ENCODE measurements at places on chromosomes 5 and 9.

- DNase-seq, result peak; percentile 80
Observed at GRCh38 chr5:177362610-177363507, 5.1 kb downstream of the RGS14 start.

DNA sequence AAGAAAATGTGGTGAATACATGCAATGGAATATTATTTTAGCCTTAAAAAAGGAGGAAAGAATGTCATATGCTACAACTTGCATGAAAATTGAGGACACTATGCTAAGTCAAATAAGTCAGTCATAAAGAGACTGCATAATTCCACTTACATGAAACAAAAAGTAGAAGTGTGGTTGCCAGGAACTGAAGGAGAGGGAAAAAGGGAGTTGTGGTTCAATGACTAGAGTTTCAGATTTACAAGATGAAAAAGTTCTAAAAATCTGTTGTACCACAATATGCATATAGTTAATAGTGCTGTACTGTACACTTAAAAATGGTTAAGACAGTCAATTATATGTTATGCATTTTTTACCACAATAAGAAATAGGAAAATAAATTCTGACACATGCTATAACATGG, 95.4 kb downstream of the SLC44A1 start:
- no peak for DNase-seq

DNA sequence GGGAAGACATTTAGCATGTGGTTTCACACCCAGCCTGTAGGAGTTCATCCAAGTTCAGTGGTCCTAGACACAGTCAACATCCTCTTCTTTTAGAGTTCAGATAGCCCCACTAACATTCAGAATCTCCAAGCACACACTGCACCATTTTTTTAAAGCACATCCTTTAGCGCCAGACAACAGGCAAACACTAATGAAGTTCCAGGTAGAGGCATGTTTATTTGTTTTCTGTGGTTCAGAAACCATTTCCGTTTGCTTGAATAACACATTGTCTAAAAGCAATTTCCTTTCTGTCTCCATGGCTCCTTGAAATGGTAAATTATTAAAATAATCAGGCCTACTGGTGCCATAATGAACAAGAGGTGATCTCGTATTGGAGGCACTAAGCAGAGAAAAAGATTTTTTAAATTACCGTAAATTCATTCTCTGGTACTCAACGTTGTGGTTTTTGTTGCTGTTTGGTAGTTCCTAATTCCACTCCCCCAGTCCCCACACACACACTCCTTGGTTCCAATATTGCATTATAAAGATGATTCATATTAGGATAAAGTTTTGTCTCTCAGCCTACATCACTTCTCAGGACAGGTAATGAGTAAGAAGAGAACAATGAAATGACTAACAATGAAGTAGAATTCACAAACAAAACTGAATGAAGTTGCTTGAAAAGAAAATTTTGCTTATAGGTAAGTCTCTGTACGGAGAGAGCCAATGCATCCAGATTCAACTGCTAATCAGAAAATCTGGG, 153.1 kb downstream of the PCSK1 start:
- no peak for DNase-seq

- DNase-seq, result no peak
Observed at GRCh38 chr9:115673599-115673998, 480.0 kb upstream of the PAPPA start.

GRCh38 chr9:131046581-131047202, 37.7 kb downstream of the LAMC3 start:
- peak; percentile 57 for DNase-seq

DNA sequence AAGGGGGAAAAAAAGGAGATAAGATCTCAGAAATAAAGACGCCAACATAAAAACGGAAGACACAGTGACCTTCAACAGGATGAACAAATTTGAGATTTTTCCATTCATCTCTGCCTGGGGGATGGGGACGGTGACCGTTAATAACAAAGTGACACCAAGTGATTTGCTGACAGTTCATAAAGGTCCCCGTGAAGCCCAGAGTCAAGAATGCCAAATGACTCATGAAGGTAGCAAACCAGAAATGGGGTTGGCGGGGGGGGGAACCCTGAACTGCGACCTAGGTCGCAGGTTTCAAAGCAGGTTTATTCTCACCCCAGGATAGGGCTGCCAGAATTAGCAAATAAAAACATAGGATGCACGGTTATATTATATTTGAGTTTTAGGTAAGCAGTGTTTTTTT, 21.1 kb upstream of the SHB start:
- no peak for DNase-seq

DNA sequence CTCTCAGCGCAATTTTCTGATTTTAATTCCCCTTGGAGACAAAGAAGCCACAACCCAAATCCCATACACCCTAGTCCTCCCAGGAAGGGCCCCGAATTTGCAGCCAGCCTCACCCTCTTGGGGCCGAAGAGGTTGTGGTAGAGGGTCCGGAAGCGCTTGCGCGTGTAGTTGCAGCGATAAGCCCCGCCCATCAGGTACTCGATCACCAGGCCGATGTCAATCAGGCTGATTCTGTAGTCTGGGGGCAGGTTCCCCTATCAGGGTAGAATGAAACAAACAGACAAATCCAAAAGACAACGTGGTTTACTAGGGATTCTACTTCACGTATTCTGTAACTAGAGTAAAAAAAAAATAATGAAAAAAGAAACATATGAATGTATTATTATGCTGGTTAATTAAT, 210.6 kb upstream of the KLF9 start:
- DNase-seq, result no peak

GRCh38 chr9:91087462-91087759, 274.3 kb downstream of the AUH start:
- no peak for DNase-seq

- no peak for DNase-seq
Observed at GRCh38 chr9:133735931-133736330, 2.2 kb downstream of the SARDH start.

DNA sequence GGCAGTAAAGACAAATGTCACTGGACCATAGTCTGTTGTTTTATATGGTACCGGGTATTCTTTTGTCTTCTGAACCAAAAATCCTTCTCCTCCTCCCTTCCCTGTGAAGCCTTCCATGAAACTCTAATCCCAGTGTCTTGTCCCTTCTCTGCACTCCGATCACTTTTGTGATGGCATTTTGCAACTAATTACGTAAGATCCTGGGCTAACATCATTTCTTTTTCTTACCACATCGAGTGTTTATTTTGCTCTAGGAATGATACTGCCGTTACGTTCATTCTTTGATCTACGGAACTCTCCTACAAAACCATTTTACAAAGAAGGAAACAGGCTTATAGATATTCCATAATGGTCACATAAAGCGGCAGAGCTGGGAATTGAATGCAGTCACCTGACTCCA, 33.7 kb downstream of the SNX18 start:
- DNase-seq, result no peak

DNA sequence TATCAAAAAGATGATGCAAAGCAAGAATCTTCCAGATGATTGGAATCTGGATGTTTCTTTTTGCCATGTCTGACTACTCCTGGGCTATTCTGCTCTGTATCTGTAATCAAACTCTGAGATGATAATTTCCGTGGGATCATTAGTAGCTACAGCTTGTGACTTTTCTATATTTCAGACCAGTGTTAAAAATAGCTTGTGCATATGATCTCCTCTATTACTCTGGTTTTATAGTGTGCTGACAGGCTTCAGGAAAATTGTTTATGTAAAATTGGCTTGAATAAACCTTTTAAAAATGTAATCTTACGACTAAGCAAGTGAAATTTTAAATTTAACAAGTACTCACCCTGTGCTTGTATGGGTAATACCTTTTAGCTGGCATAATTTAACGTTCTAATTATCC, 40.4 kb downstream of the NAA35 start:
- no peak for DNase-seq

GRCh38 chr9:119370816-119371215, 1.6 kb upstream of the BRINP1 start:
- DNase-seq, result no peak

DNA sequence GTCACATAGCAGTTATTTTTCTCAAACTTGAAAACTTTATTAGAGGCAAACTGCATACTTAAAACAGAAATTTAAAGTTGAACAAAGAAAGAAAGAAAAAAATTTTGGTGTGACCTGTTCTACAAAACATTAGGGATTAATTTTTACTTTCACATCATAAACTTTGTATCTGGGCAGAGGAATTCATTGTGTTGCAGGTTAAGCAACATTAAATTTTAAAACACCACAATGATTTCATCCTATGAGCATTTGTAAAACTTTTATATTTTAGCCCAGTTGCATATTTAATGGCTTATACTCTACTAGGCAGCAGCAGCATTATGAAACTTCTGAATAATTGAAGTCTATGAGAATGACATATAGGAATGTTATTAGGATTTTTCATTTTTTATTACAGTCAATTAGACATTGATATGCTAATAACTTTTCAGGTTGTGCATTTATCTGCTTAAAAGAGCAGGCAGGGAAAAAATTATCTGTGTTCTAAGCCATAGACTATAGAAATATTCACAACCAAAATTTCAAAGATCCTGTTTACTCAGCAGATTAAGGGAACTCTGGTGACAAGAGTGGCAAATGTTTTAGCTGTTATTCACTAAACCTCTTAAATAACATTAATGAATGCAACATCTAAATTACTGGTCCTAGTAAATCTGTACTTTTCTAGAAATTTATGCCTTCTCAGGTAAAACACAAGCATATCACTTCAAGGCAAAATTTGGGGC, 1088.5 kb upstream of the CDH6 start:
- DNase-seq, result no peak

GRCh38 chr5:139814704-139815280, 19.2 kb downstream of the PSD2 start:
- DNase-seq, result no peak

- DNase-seq, result no peak
Observed at GRCh38 chr9:16221822-16222547, 648.5 kb downstream of the BNC2 start.

DNA sequence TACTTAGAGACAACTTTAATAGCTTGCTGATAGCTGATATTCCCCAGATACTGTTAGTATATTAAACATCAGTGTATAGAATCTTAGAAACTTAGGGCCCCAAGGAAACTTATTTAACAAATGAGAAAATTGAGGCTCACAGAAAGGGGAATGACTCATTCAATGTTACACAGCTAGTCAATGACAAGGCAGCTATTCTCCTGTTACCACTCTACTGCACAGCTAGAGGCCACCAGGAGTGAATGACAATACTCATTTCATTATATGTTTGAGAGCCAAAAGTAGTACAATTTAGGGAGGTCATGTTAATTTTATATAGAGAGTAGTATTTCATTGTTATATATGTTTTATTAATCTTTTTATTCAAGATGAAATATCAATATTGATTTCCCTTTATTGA, 33.2 kb upstream of the PCDHB1 start:
- DNase-seq, result no peak

DNA sequence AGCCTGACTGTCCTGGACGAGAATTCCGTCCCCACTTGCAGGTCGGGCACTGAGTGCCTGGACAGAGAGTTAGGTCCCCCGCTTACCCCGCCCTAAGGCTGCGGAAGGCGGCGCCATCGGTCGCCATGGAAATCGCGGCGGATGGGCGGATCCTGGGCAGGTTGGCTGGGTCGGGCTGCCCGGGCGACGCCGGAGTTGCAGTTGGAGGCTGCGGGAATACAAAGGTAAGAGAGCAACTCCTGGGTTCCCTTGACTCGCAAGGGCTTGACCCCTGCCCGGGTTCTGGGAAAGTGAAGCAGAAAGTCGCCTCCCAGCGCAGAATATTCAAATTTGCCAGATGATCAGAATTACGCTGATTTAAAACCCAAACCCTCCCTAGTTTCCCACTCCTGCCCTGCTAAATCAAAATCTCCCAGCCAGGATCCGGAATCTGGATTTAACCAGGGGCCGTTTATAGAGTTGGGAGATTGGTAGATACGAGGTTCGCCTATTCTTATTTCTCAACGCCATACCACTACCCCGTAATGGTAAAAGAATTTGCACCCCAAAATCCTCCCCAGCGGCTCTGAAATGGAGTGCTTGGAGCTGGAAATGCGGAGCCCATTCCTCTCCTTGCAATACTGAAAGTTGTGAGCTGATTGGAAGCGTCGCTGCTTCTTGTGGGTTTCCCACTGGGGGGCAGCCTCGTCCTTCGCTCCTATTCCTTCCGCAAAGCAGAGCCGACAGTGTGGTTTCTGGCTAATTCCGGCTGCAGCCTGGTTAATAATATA, 156.4 kb upstream of the RASEF start:
- peak; percentile 2 for DNase-seq

GRCh38 chr5:170576602-170577535, 73.0 kb downstream of the KCNIP1 start:
- no peak for DNase-seq

DNA sequence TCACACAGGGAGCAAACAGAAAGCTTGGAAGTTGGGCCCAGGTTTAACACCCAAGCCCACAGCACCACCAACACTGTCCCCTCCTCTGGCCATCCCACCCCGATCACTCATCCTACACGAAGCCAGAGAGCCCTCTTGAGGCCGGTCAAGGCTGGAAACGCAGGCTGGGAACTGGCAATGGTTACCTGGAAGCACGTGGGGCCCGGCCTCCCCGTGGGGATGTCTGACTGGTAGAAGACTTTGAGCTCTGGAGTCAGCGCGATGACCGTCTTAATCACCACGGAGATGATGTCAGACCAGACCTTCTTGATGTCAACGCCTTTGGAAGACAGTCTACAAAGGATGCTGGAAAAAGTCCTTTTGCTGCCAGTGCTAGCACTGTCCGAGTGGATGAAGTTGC, 104.1 kb downstream of the TTLL11 start:
- no peak for DNase-seq

DNA sequence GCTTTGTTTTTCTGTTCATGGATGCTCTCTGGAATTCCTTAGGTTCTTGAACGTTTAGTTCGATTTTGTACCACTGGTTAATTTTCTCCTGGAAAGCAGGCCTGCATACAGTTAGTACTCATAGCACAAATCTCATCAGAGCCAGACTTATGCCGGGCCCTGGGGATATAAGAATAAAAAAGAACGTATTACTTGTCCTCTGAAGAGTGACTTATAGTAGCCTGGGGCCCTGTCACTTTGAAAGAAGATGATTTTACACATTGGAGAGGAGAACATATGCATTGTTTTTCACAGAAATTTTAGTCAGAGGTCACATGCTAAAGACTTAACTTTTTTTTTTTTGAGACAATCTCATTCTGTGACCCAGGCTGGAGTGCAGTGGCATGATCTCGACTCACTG, 50.3 kb downstream of the ZNF462 start:
- DNase-seq, result no peak

- DNase-seq, result no peak
Observed at GRCh38 chr5:88503041-88503345, 234.3 kb upstream of the TMEM161B start.

GRCh38 chr9:75085640-75086039, 2.3 kb downstream of the NMRK1 start:
- no peak for DNase-seq

DNA sequence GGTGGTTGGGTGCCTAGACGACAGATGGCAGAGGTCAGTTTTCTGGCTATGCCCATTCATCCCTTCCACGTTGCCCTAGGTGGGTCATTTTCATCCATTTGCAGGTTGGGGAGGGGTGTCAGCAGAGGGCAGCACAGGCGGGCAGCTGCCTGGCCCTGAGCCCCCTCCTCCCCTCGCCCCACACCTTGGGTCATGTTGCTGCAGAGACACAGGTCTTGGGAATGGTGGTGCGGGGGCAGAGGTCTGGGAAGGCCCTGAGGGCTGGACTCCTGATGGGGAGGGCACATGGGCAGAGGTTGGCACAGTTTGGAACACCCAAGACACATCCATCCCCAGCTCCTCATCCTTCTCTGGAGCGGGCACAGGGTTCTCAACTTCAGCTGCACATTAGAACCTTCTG, 103.2 kb upstream of the LMX1B start:
- DNase-seq, result no peak

- DNase-seq, result no peak
Observed at GRCh38 chr9:101220341-101220740, 164.5 kb downstream of the BAAT start.

Measured in CD4-positive, alpha-beta T cell treated with Interleukin-15 for 4 hours (primary cell).